Daoy (cell line): ENCODE measurements at places on chromosomes 12 and 14. TPM values are rescaled to one million over a fixed set of nuclear protein-coding genes. Genes with fewer than 3 reads are reported as not detected.

Gene LTB4R
- total RNA-seq, result 2.5 and 6.3 TPM in 2 replicates

Gene PFDN5
- total RNA-seq, result 480 and 590 TPM in 2 replicates

Gene ACRBP
- not detected in 2 replicates for total RNA-seq

Gene MARK3
- 61.6 and 64.8 TPM in 2 replicates for total RNA-seq

Gene PPTC7
- 4.4 and 8.8 TPM in 2 replicates for total RNA-seq

DNA sequence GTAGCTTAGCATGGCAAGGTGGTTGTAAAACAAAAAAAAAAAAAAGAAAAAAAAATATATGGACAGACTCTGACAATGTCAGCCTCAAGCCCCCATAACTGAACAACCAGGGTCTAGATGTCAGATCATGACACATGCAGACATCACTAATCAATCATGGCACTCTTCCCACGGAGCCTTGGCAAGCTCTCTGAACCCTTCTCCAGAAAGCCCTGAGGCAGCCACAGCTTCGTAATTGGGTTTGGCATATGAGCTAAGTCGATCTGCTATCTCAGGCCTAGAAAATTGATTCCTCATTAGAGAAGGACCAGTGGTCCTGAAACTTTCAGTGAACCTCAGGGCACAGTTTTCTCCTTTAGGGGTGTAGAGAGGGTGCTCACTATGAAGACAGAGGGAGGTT is 112.2 kb downstream of the GPR135 start:
- DNase-seq, result no peak

GRCh38 chr14:62015243-62015642 is 253.0 kb downstream of the SNAPC1 start:
- DNase-seq, result no peak

DNA sequence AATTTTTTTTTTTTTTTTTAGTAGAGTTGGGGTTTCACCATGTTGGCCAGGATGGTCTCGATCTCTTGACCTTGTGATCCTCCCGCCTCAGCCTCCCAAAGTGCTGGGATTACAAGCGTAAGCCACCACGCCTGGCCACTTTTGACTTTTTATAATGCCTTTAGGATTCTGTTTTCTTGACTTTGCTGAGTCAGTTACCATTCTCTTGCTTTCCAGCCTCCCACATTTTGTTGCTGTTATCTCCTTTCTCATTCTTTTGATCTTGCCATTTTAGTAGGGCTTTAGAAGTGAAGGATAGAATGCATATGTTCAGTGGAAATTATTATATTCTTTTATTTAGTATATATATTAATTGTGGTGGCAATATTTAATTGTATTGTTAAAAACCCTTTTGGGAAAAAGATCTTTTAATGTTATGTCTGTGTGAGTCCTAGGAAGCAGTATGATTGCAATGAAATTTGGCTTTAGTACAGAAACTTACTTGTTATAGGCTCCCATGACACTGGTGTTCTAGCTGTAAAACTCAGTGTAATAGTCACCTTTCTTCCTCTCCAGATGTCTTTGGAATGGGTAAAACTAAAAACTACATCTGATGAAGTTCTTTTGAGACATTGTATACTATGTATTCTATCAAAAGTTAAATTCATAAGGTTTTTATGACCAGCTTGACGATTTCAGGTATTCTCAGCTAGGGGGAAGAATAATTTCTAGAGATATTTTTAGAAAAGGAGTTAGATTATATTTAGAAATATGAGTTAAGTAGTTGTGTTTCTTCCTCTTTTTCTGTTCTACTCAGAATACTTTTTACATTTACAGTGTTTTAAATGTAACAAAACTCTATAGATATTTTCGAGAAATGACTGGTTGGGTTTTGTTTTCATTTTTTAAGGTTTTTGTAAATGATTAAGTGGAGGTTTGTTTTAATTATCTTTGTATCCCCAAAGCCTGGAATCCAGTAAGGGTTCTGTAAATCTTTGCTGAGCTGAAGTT is 74.7 kb downstream of the APAF1 start:
- no peak for DNase-seq

DNA sequence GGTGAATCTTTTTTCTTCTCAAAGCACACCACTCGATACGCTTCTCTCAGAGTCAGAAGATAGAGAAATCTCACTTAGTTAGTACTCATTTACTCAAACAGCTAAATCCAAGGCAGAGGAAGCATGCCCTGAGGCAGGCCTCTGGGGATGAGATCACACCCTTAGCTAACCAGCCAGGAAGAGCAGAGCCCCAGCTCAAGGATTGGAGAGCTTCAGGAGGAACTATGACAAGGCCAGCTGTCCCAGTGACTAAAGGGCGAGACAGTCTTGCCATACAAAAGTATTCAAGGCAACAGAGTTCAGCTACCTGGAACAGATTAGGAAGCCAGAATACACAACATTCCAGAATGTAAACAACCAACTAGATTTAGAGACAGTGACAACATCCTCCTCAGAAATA is 197.7 kb upstream of the CCDC196 start:
- no peak for DNase-seq
